ENCODE measurements at places on chromosomes 2 and 18. TPM values are rescaled to one million over a fixed set of nuclear protein-coding genes. Genes with fewer than 3 reads are reported as not detected.
A peak's percentile ranks its signal among the peaks of the same experiment; 100 is the strongest.

The CFAP65 gene
- not detected for total RNA-seq

DNA sequence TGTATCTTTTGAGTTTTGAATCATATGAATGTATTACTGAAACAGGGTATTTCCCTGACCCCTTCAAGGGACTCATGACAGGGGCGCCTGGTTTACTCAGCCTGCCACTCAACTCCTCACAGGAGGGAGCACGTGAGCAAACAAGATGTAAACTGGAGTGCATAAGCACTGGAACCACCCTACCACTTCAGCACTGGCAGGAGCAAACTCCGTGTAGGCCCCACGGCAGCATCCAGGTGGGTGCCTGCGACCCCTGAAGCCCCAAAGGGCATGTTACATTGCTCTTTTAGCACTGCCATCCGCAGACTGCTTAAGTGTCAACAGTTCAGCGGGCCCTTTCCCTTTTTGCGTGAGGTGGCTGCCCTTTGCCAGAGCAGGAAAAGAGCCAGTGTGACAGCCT, 8.2 kb upstream of the DAPL1 start:
- H3K4me1 ChIP-seq = peaks cover 7% of the 10 kb centered on the region
- H3K27me3 ChIP-seq = no peaks in the 10 kb centered on the region
- H3K4me3 ChIP-seq = no peak overlapping the region
- H3K27ac ChIP-seq = no peak overlapping the region
- DNase-seq = no peak
- H3K36me3 ChIP-seq = no peaks in the 10 kb centered on the region

DNA sequence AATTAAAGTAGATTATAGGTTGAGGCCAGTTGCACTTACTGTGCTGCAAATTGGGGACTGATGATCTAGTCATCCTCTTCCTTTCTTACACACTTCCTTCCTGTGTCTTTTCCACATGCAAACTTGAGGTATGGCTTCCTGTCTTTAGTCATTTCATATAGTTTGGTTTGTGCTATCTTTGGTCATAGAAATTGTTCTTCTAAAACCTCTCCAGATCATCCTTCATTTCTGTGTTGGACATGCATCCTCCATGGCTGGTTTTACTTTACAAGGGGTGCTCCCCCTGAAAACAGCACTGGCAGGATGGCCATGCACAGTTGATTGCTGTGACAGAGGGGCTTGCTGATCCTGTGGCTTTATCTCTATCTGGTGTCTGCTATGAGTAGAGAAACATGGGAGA, 36.5 kb downstream of the MGAT5 start:
- no peaks in the 10 kb centered on the region for H3K27me3 ChIP-seq
- no peaks in the 10 kb centered on the region for H3K36me3 ChIP-seq
- no peak overlapping the region for H3K4me3 ChIP-seq
- no peak for DNase-seq

GRCh38 chr2:144686518-144687215, 166.7 kb upstream of the ZEB2 start:
- no peaks in the 10 kb centered on the region for H3K27me3 ChIP-seq
- no peak for DNase-seq
- no peaks in the 10 kb centered on the region for H3K36me3 ChIP-seq
- peaks cover 6% of the 10 kb centered on the region for H3K4me1 ChIP-seq
- H3K27ac ChIP-seq = no peak overlapping the region

DNA sequence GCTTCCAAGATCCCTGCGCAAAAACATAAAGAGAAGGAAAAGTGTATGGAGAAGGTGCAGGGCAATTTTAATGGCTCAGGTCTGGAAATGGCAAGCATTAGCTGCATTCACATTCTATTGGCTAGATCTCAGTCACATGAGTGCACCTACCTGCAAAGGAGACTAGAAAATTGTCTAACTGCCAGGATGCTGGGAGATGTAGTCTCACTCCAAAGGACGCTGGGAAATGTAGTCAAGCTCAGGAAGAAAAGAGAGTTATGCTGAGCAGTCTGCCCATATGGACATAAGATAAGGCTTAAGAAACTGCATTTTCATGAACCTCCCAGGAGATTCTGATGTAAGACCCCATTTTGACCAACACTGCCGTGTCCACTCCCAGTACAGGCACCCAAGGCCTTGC, 9.5 kb upstream of the KLHL29 start:
- H3K4me3 ChIP-seq = no peak overlapping the region
- DNase-seq = no peak
- H3K36me3 ChIP-seq = no peaks in the 10 kb centered on the region
- H3K27me3 ChIP-seq = peaks cover 15% of the 10 kb centered on the region

DNA sequence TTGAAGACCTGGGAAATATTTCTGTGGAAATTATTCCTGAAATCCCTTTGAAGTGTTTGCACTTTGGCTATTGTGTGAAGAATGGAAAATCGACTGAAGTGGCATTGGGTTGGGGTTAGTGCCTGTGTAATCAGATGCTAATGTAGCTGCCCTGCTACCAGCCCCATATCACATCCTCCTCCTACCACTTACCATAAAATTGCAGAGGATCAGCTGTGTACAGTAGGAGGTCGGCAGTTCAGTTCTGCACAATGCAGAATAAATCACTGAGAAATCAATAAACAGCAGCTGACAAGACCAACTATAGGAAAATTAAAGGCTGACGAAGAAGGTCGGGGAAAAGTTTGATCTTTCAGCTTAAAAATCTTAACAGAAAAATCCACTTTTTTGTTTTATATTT, 440.9 kb downstream of the PTPRM start:
- H3K4me1 ChIP-seq = peaks cover 34% of the 10 kb centered on the region
- peak overlapping the region; percentile 13 for H3K27ac ChIP-seq
- H3K4me3 ChIP-seq = no peak overlapping the region
- no peak for DNase-seq
- no peaks in the 10 kb centered on the region for H3K27me3 ChIP-seq

- H3K4me1 ChIP-seq = no peaks in the 10 kb centered on the region
- H3K27ac ChIP-seq = no peak overlapping the region
- no peaks in the 10 kb centered on the region for H3K36me3 ChIP-seq
- peak; percentile 57 for DNase-seq
- H3K4me3 ChIP-seq = no peak overlapping the region
Measured at GRCh38 chr2:95266781-95267430, 7.3 kb upstream of the PROM2 start.

All from osteocyte (in vitro differentiated cells).